ENCODE measurements at places on chromosomes 6 and 20. TPM values are rescaled to one million over a fixed set of nuclear protein-coding genes. Genes with fewer than 3 reads are reported as not detected.

Gene MRAP2
- total RNA-seq = 47.3 TPM

- no peak for DNase-seq
- H3K27ac ChIP-seq = no peak overlapping the region
- no peak overlapping the region for H3K4me3 ChIP-seq
- peaks cover 6% of the 10 kb centered on the region for H3K4me1 ChIP-seq
- H3K27me3 ChIP-seq = no peaks in the 10 kb centered on the region
Observed at GRCh38 chr6:113908801-113909200, 51.7 kb downstream of the MARCKS start.

Gene GSTA3
- not detected for total RNA-seq

Gene MAK
- total RNA-seq = not detected

Gene CALHM4
- not detected for total RNA-seq

DNA sequence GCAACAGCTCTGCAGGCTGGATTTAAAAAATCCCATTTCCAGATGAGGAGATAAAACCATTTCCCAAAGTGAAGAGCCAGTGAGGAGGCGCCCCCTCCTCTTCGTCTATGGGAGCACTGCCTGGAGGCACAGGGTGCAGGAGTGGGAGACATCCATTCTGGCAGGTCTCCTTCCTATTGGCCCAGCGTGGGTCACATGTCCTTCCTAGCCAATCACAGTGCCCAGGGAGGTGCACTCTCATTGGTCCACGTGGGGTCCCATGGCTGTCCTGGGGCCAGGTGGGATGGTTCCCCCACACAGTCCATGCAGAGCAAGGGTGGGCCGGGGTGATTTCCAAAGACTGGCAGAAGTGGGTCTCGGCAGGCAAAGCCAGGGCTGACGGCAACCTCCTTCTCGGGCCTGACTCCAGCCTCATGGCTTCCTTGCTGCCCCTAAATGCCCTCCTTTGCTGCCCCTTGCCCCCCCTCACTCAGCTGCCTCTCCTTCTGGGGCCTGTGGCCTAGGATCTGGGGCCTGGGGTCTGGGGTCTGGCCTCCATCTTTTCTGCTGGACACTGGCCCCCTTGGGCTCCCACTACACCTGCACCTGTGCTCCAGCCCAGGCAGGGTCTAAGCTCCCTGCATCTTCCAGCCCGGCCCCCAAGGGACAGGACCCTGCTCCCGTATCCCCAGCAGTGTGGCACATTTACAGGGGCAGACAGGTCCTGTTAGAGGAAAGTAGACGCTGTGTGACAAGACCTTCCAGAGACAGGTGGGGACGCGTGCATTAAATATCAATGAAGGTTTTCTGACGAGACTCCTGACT is 231.7 kb downstream of the TAF4 start:
- no peaks in the 10 kb centered on the region for H3K4me1 ChIP-seq
- DNase-seq = no peak
- no peaks in the 10 kb centered on the region for H3K27me3 ChIP-seq
- no peak overlapping the region for H3K27ac ChIP-seq

- DNase-seq = no peak
- no peak overlapping the region for H3K4me3 ChIP-seq
- H3K27ac ChIP-seq = no peak overlapping the region
Observed at GRCh38 chr6:109373762-109374161, 8.5 kb downstream of the CD164 start.

GRCh38 chr6:168159506-168159905 is 80.5 kb upstream of the FRMD1 start:
- no peaks in the 10 kb centered on the region for H3K27me3 ChIP-seq
- no peaks in the 10 kb centered on the region for H3K36me3 ChIP-seq
- H3K4me1 ChIP-seq = no peaks in the 10 kb centered on the region
- H3K27ac ChIP-seq = no peak overlapping the region
- no peak overlapping the region for H3K4me3 ChIP-seq

Gene WFDC5
- not detected for total RNA-seq

Gene ESR1
- total RNA-seq = 3.0 TPM

Gene DLK2
- not detected for total RNA-seq

- H3K27me3 ChIP-seq = no peaks in the 10 kb centered on the region
- no peak for DNase-seq
- no peak overlapping the region for H3K4me3 ChIP-seq
- no peaks in the 10 kb centered on the region for H3K4me1 ChIP-seq
Observed at GRCh38 chr6:125868252-125868651, 77.5 kb downstream of the NCOA7 start.

Gene HLA-DPA1
- total RNA-seq = 285 TPM

DNA sequence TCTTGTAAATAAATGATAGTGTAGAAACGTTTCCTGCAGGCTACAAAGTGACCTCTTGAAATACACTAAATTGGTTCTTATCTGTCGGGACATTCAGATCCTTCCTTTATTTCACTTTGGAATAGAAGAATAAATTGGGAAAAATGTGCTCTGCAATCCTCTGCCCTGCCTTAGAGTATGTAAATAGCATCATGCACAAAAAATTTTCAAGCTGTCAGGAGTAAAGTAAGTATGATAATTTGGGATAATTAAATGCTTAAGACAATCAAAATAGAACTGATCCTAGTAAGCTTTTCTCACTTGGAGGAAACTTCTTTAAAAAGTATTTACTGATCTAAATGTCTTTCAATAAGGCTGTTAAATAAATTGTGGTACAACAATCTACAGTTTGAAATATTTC is 3.1 kb upstream of the TPBG start:
- H3K4me3 ChIP-seq = no peak overlapping the region
- H3K27ac ChIP-seq = no peak overlapping the region
- DNase-seq = no peak
- peaks cover 4% of the 10 kb centered on the region for H3K4me1 ChIP-seq
- H3K27me3 ChIP-seq = no peaks in the 10 kb centered on the region
- H3K36me3 ChIP-seq = no peaks in the 10 kb centered on the region

GRCh38 chr20:32126919-32127318 is 17.4 kb downstream of the TM9SF4 start:
- no peak overlapping the region for H3K4me3 ChIP-seq
- no peaks in the 10 kb centered on the region for H3K4me1 ChIP-seq
- H3K27ac ChIP-seq = no peak overlapping the region
- DNase-seq = no peak
- no peaks in the 10 kb centered on the region for H3K27me3 ChIP-seq

GRCh38 chr6:42274898-42275297 is 57.2 kb upstream of the MRPS10 start:
- no peak overlapping the region for H3K27ac ChIP-seq
- H3K27me3 ChIP-seq = no peaks in the 10 kb centered on the region
- H3K36me3 ChIP-seq = no peaks in the 10 kb centered on the region
- H3K4me3 ChIP-seq = no peak overlapping the region
- H3K4me1 ChIP-seq = peaks cover 5% of the 10 kb centered on the region

DNA sequence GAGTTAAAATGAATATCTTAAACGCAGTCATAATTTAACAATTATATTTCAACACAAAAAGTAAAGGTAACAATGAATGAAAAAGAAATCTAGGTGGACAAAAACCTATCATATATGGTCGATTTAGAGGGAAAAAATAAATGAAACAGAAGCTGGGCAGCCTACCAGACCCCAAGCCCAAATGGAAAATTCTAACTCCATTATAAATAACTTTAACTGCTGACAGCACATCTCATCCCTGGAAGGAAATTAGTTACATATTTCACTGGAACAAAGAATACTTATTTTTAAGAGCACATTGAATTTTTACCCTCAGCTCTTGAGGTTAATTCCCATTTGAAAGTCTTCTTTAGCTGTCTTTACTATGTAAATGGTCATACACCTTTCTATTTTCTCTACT is 39.1 kb downstream of the COL12A1 start:
- H3K4me1 ChIP-seq = no peaks in the 10 kb centered on the region
- DNase-seq = no peak
- no peaks in the 10 kb centered on the region for H3K36me3 ChIP-seq
- H3K27me3 ChIP-seq = no peaks in the 10 kb centered on the region

- no peak for DNase-seq
- no peak overlapping the region for H3K27ac ChIP-seq
- no peak overlapping the region for H3K4me3 ChIP-seq
- H3K36me3 ChIP-seq = no peaks in the 10 kb centered on the region
Observed at GRCh38 chr6:24900917-24901697, 34.7 kb downstream of the RIPOR2 start.

Gene ABT1
- total RNA-seq = 20.1 TPM

Gene TMEM74B
- not detected for total RNA-seq

- H3K4me3 ChIP-seq = no peak overlapping the region
- H3K36me3 ChIP-seq = no peaks in the 10 kb centered on the region
- no peak overlapping the region for H3K27ac ChIP-seq
- peaks cover 4% of the 10 kb centered on the region for H3K4me1 ChIP-seq
- no peak for DNase-seq
Observed at GRCh38 chr6:33163540-33163939, 28.7 kb downstream of the COL11A2 start.

DNA sequence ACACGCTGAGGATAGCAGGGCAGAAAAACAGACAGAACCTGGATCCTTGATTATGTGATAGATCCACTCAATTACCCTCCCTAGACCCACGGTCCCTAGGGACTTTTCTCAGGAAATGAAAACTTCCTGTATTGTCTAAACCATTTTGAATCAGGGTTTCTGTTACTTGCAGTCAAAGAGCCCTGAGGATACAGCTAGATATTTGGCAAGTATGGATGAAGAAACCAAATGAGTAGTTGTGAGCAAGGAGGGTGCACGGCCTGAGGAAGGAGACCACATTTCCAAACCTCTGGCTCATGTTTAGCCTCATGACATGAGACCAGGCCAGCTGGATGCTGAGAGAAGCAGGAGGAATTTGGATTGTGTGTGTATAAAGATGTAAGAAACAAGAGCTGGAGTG is 91.6 kb downstream of the MRPL14 start:
- DNase-seq = no peak
- no peaks in the 10 kb centered on the region for H3K4me1 ChIP-seq
- H3K27ac ChIP-seq = no peak overlapping the region
- no peak overlapping the region for H3K4me3 ChIP-seq

Gene ZNF311
- not detected for total RNA-seq

Gene GNRH2
- total RNA-seq = not detected
